ENCODE measurements at places on chromosomes 12 and 14. TPM values are rescaled to one million over a fixed set of nuclear protein-coding genes. Genes with fewer than 3 reads are reported as not detected.

The LRIG3 gene
- total RNA-seq = 57.4 TPM

The FAM186B gene
- total RNA-seq = 0.35 TPM

The OTX2 gene
- total RNA-seq = not detected

The GLT8D2 gene
- 0.87 TPM for total RNA-seq

The PAH gene
- total RNA-seq = 0.52 TPM

The P3H3 gene
- total RNA-seq = 17.4 TPM

The CARMIL3 gene
- 0.10 TPM for total RNA-seq

The SLCO1C1 gene
- total RNA-seq = not detected

The HOXC12 gene
- total RNA-seq = not detected

The OR6C74 gene
- total RNA-seq = not detected

The DPPA3 gene
- total RNA-seq = not detected

The DCAF4 gene
- total RNA-seq = 42.7 TPM

The SUDS3 gene
- total RNA-seq = 42.8 TPM

The TMEM179 gene
- total RNA-seq = not detected

The TAS2R46 gene
- 5.3 TPM for total RNA-seq

The MORN3 gene
- 3.1 TPM for total RNA-seq

The SERPINA10 gene
- total RNA-seq = not detected

The SPTB gene
- not detected for total RNA-seq

All from renal cortical epithelial cell (primary cell).